Activated CD8-positive, alpha-beta memory T cell treated with anti-CD3 and anti-CD28 coated beads for 1 hour (primary cell): ENCODE measurements at places on chromosomes 3 and 15.

DNA sequence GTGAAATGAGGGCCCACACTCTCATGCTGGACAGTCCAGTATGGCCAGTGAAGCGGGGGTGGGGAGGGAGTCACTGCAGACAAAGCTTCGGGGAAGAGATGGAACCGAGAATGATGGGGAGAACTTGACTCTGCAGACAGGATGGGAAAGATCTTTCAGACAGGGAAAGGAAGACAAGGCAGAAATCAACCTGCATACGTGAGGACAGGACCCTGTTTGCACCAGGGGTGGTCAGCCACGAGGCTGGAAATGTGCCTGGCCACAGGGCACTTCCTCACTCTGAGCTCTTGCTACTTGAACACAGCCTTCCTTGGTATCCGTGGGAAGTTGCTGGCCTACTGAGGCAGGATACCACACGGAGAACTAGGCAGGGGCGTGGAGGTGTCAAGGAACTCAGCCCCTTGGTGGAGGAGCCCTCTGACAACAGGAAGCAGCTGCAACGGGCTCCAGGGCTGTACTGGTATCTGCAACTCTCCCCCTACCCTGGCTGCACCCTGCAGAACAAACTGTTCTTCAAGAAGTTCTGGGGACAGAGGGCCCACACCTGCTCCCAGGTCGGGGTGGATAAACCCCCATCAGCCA, 9.3 kb upstream of the SRP14 start:
- DNase-seq: no peak

DNA sequence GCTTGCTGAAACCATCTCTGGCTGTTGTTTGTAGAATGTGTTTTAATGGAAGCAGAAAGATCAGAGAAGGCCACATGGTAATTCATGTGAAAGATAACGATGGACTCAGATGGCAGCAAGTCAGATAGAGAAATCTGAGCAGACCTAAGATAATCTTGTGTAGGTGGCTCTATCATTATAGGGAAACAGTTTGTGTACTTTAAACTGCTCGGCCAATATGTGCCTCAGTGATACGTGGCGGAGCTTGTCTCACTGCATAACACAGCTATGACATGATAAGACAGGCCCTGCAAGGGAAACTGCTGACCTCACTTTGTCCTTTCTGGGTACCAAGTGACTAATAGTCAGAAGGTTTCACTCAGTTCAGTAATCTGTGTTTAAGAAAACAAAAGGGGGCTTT, 51.0 kb downstream of the MME start:
- no peak for DNase-seq

- no peak for DNase-seq
Observed at GRCh38 chr15:45199136-45199810, 11.5 kb upstream of the SHF start.

DNA sequence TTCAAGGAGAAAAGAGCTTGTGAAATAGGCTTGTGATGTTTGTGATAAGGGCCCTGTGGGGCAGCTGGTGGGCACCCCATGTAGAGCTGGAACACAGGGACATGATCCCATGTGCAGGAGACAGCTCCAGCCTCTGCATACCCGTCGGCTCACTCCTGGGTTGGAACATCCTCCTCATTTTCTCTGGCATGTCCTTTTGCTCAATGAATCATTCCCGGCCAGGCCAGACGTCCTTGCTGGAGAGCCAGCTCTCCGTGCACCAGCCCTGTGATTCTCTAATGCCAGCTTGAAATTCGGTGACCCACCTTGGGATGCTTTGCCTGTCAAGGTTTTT, 77.3 kb downstream of the SMAD3 start:
- no peak for DNase-seq

DNA sequence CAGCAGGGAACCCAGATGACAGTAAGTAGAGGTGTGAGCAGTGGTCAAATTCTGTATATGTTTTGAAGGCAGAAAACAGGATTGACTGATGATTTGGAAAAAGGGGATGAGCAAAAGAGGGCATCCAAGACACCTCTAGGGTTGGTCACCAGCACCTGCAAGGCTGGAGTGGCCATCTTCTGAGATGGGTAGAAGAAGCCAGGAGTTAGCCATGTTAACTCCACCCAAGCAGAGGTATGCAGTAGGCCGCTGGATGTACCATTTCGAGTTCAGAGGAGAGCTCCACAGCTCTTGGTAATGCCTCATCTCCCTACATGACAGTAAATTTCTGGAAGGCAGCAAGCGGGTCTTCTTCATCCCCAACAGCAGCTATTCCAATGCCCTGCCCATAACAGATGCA, 7.0 kb downstream of the RFTN1 start:
- no peak for DNase-seq

GRCh38 chr3:79187426-79187825, 580.4 kb downstream of the ROBO1 start:
- DNase-seq: no peak

- DNase-seq: no peak
Observed at GRCh38 chr15:65583701-65584100, 27.2 kb downstream of the INTS14 start.

DNA sequence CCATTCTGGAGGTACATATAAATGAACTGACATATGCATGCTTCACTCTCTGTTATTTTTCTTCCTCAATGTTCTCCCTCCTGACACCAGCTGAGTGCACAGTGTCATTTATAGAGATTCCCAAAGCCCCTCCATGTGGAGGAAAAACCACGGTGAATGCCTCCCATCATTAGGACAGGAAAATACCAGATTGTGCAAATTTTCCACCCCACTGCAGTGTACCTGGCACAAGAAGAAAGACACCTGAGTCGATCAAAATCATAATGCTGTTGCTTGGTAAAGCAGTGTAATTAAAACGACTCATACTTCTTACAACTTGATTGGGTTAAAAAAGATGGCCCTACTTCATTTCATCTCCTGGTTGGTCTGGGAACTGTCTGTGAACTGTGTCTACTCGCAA, 290.6 kb downstream of the IL5RA start:
- no peak for DNase-seq
